SJCRH30 (cell line): ENCODE measurements at places on chromosomes 3 and 15. TPM values are rescaled to one million over a fixed set of nuclear protein-coding genes. Genes with fewer than 3 reads are reported as not detected.

The MPI gene
- 24.2 and 25.5 TPM in 2 replicates for total RNA-seq

The TRPM1 gene
- 0.06 TPM in 1 of 2 replicates, not detected in the other for total RNA-seq

GRCh38 chr15:100781061-100781960 is 98.3 kb upstream of the ALDH1A3 start:
- peak; percentile 72 for DNase-seq

DNA sequence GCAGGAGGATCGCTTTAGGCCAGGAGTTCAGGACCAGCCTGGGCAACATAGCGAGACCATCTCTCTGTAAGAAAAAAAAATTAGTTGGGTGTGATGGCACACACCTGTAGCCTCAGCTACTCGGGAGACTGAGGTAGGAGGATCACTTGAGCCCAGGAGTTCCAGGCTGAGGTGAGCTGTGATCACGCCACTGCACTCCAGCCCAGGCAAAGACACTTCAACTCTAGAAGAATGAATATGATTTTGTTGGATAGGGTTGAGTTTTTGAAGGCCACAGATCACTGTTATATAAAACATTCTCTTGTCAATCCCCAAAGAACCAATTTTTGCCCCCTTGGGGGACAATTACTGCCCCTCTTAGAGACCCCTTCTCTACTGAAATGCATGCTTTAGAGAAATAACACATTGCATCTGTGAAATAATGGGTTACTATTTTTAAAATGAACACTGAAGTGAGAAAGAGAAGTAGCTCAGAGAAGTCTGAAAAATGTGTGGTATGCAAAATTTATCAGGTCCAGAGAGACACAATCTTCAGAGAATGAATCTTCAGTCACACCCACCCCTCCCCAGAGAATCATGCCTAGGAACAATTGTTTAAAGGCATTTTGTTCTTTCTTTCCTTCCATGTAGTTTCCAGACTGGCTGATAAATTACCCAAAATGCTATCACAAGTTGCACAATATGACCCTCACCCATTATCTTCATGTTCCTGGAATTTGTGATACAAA is 42.7 kb downstream of the METTL6 start:
- DNase-seq = no peak

- DNase-seq = no peak
Measured at GRCh38 chr3:161977850-161978249, 481.2 kb downstream of the OTOL1 start.
